ENCODE measurements at places on chromosomes 4 and X.

GRCh38 chr4:70564033-70564432, 28.0 kb upstream of the AMBN start:
- DNase-seq, result no peak

- no peak for DNase-seq
These were observed 92.9 kb upstream of the WDR44 start for GRCh38 chrX:118252967-118253366.

- peak; percentile 17 for DNase-seq
These were observed 100.9 kb downstream of the SLC34A2 start for GRCh38 chr4:25756503-25756902.

DNA sequence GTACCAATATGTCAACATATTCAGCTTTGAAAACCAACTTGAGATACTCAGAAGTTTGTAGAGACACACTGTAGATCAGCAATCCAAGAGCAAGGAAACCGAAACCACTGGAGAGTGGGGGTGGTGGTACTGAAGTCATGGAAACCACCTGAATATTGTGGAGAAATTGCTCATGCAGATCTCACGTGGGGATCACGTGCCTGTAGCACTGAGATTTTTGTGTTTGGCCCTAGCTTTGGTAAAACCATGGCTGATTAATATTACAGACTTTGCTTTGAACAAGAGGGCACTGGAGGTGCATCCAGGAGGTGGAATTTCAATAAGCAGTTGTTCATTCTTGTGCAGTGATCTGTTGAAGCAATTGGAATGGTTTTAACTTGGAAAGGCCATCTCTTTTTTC, 47.2 kb downstream of the GBA3 start:
- no peak for DNase-seq

- DNase-seq, result peak; percentile 90
These were observed 16.1 kb upstream of the TBC1D14 start for GRCh38 chr4:6893449-6894085.

- DNase-seq, result no peak
These were observed 341.9 kb downstream of the CAMK2D start for GRCh38 chr4:113419631-113420030.

- no peak for DNase-seq
These were observed 47.6 kb downstream of the SH3KBP1 start for GRCh38 chrX:19839770-19840254.

DNA sequence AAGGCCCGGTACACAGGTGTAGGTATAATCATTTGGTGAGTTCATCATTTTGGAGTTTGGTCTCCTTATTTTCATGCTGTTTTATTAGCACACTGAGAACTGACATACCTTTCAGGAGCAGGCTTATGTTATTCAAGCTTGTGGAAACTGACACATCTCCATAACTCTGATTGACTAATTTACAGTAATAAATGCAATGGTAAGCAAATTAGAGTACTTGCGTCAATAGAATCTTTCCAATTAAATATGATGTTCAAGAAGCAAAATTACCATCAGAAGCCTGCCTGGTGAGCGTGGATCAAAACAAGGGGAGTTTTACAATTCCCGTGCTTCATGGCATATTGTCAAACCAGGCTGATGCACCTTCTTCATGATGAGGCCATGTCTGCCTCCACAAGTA, 210.7 kb upstream of the GPRIN3 start:
- DNase-seq, result no peak

DNA sequence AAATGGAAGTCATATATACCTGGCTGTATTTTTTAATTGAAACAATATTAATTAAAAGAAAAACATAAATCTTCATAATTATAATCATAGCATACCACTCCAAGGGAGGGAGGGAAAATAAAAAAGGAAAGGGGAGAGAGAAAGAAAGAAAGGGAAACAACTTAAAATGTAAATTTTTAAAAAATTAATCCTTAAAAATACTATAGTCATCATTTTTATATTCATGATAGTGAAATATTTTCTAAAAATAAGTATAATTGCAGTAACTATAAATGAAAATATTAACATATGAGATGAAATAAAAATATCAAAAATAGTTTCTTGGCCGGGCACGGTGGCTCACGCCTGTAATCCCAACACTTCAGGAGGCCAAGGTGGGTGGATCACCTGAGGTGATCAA, 59.2 kb downstream of the DDX60L start:
- DNase-seq, result no peak

DNA sequence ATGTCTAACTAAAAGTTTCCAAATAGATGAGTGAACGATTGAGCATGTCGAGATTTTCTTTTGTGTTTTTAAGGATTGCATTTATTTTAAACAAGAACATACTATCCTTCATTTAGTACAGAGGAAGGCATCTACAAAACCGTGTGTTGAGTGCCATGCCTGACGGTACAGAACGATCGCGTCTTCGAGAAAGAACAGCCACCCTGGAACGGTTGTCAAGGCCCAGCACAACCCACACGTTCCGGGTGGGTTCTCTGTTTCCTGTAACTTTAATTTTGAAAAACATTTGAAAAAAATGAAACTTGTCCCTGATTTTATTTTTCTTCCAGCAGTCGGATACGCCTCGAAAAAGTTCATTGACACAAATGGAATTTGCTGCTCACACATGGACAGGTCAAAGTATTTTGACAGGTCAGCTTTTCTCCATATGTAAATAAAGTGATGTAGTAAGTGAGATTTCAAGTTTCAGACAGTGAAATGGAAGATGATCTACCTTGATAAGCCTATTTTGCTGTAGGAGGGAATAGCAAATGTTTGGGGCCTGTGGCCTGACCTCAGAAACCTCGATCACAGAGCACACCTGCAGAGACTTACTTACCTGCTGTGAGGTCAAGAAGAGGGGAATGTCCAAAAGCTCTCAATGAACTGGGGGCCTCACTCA, 24.4 kb upstream of the CYP4V2 start:
- DNase-seq, result no peak

DNA sequence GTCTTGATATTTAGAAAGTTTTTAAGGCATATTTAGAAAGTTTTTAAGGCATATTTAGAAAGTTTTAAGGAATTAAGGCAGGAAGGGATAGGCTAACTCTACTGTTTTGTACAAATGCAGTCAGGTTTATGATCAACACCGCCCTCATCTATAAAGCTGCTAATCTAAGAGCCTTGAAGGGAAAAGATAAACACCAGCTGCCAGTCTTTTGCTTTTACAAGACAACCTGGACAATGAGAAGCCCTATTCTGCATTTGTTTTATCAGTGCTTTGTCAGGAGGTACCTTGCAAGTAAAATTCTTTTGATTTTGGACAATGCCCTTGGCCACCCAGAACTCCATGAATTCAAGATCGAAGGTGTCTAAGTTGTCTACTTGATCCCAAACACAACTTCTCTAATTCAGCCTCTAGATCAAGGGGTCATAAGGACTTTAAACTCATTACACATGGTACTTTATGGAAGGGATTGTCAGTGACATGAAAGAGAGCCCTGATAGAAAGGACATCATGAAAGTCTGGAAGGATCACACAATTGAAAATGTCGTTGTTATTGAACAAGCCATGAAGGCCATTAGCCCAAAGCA, 39.8 kb downstream of the IL15 start:
- DNase-seq, result no peak

DNA sequence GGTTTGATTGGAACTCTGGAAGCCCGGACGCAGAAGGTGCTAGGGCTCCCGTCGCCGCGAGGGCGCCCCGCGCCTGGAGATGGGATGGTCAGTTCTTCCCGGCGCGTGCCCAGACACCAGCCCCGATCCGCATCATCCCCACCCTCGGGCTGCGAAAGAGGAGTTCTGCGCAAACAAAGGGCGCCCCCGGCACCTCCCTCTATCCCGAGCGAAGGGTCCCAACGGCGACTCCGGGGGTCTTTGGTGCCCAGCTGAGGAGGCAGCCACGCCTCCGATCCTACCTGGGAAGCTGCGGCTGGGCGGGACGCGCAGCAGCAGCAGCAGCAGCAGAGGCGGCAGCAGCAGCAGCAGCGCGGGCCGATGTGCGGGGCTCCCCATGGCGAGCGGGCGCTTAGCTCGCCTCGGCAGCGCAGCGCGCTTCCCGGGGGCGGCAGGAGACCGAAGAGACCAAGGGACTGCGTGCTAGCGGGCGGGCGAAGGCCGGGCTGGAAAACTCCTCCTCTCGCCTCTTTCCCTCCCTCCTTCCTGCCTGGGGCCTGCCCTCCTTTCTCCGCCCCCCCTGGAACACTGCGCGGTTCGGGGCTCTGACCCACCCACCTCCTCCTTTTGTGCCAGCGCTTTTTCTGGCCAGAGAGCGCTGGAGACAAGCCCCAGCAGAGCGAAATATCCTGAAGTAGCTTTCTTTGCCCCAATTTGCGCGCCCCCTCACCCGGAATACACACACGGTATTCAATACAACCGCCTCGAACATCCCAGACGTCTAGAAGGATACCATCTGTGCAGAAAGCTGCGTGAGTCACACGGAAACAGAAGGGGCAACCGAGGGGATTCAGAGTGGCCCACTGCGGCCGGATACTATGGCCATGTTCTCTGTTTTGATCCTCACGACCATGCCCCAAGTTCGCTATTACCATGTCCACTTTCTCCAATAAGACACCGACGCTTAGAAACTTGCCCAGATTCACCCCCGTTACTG, at the start of gene SRPX:
TSS of gene SRPX (minus strand) at position 457 of the 976 bp plus-strand sequence. CDS start at position 378, 79 bp downstream.
- peak; percentile 25 for DNase-seq

GRCh38 chrX:130885996-130886395, 17.0 kb downstream of the ENOX2 start:
- DNase-seq, result no peak

GRCh38 chr4:95243892-95244291, 304.9 kb downstream of the UNC5C start:
- DNase-seq, result no peak

- peak; percentile 52 for DNase-seq
These were observed 23.1 kb downstream of the DACH2 start for GRCh38 chrX:86171366-86171765.

DNA sequence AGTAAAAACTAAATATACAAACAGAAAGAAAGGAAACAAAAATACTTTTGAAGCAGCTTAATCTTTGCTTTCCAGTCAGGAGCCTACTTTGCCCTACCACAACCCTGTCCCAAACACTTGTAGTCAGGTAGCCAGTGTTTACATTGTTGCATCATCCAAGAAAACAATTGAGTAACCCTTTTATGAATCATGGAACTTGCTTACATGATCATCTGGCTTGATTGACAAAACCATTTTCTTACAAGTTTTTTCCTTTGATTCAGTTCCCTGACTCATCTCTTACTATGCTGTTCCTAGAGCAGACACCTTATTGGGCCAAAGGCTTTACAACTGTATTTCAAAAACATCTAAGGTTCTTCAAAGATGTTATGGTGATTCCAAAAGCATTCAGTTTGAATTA, 740.1 kb downstream of the KLHL13 start:
- peak; percentile 20 for DNase-seq

DNA sequence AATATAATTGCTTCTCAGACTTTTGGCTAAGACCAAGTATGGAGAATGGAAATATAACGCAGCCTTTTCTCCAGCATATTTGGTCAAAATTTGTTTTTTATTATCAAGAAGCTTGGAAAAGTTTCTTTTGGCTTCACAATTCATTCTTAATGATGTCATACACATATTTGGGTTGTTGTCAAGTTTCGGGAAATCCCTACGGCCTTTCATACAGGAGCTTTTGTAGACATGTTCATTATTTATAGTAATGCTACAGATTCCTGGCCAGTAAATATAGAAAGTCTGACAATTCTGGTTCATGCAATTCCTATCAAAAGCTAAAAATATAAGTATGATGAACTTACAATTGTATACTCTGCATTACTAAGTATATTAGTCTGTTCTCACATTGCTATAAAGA, 112.9 kb downstream of the IRF2 start:
- DNase-seq, result peak; percentile 68

GRCh38 chrX:39851745-39852455, 245.9 kb downstream of the BCOR start:
- no peak for DNase-seq

GRCh38 chrX:9785944-9786797, at the start of gene SHROOM2:
Gene SHROOM2, plus strand, starts transcription at chrX:9786429. Its CDS starts 117 bp downstream, at chrX:9786546.
- no peak for DNase-seq

DNA sequence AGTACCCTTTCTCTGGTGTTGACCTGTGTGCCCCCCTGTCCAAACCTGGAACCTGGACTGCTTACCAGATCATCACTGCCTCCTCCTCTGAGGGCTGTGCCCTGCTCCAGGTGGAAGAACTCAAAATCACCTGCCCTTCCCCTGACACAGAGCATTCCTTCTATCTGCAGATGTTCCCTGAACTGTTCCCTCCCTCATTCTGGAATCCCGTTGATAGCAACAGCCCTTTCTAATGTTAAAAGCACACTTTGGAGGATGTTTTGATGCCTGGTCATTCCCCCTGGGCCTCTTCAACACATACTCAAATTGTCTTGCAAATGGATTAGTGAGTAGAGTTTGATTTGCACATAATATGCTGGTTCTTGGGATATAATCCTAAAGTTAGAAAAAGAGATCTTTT, 225.8 kb downstream of the FGF13 start:
- DNase-seq, result no peak

- DNase-seq, result no peak
These were observed 54.8 kb downstream of the DHX15 start for GRCh38 chr4:24529555-24529954.

GRCh38 chrX:122047261-122047660, 999.9 kb downstream of the GLUD2 start:
- DNase-seq, result peak; percentile 4

- DNase-seq, result peak; percentile 18
These were observed 250.1 kb downstream of the SNCA start for GRCh38 chr4:89586864-89587263.

DNA sequence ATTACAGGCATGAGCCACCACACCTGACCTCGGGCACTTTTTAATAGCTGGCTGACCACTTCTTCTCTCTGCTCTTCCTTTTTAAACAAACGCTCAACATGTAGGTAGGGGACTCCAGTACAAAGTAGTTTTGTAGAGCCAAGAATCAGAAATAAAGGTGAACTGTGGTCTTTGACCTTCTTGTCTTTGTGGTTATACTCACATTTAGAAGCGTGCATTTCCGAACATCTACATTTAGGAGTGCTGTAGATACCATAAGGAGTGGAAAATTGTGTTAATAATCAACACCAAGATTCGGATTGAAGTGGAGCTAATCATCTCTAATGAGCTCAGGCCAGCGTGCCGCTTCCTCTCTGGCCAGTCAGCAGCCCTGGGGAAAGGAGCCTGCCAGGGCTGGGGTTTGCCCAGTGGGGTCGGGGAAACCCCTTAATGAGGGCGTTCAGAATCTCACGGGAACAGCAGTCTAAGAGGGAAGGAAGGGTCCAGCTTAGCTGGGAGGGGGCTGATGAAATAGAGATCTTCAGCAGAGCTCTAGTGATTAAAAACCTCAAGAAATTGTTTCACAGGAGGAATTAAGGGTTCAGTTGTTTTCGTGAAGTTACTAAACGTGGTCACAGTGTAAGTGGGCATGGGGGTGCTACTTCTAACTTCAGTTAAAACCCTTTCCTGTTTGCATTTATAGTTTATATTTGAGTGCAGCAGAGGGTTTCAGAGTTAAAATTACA, 81.2 kb downstream of the GAB1 start:
- DNase-seq, result no peak

- DNase-seq, result no peak
These were observed 40.0 kb downstream of the C4orf51 start for GRCh38 chr4:145719752-145720624.
